ENCODE measurements at places on chromosomes 3 and 15. TPM values are rescaled to one million over a fixed set of nuclear protein-coding genes. Genes with fewer than 3 reads are reported as not detected.

The PDHB gene
- 84.8 TPM for polyA plus RNA-seq

The SLC24A5 gene
- polyA plus RNA-seq: not detected

The GMNC gene
- polyA plus RNA-seq: not detected

The TTLL13 gene
- 0.20 TPM for polyA plus RNA-seq
